ENCODE measurements at places on chromosomes 11 and 22.
A peak's percentile ranks its signal among the peaks of the same experiment; 100 is the strongest.

DNA sequence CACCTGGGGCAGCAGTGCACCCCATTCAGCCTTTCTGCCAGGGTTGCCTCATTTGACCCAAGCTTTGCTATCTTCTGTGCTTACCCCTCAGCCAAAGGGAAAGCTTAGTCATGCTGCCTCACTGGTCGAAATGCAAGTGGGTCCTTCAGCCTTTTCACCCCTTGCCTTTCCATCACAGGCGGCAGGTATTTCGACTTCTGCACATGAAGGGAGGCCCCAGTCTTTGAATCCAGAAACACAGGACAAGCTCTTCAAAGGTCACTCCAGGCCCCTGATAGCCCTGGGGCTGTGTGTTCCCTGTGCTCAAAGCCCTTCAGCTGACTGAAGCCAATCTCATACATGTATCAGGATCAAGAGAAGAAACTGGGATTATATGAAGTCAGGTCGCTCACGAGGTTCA, 129.7 kb downstream of the SNX19 start:
- no peak for DNase-seq

- DNase-seq, result no peak
These were observed 24.5 kb downstream of the BRD1 start for GRCh38 chr22:49803134-49803533.

DNA sequence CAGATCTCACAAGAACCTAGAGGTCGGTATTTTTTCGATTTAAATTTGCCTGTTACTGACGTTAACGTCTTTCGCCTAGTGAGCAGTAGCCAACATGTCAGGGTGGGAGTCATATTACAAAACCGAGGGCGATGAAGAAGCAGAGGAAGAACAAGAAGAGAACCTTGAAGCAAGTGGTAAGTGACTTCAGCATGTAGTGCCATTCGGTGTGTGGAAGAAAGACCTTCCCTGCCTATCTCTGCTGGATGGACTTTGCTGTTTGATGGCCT, 750 bp downstream of the XRCC6 start:
- DNase-seq, result no peak

GRCh38 chr11:60377401-60378136, 763 bp upstream of the MS4A7 start:
- DNase-seq, result no peak

- DNase-seq, result no peak
These were observed 3.0 kb downstream of the PACSIN3 start for GRCh38 chr11:47183031-47183856.

DNA sequence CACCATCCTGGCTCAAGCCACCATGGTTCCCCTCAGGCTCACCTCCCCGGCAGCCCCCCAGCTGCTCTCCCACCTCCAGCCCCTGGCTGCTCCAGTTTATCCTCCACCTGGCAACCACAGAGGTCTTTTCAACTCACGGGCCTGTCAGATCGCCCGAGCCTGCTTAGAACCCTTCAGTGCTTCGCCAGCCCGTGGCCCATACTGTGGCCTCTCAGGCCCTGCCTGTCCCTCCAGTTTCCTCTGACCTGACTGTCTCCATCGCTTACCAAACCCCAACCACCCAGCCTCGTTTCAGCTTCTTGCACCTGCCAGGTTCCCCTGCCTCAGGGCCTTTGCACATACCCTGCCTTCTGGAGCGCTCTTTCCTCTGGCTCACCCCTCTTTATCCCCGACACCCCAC, 6.9 kb downstream of the KCNC1 start:
- no peak for DNase-seq

DNA sequence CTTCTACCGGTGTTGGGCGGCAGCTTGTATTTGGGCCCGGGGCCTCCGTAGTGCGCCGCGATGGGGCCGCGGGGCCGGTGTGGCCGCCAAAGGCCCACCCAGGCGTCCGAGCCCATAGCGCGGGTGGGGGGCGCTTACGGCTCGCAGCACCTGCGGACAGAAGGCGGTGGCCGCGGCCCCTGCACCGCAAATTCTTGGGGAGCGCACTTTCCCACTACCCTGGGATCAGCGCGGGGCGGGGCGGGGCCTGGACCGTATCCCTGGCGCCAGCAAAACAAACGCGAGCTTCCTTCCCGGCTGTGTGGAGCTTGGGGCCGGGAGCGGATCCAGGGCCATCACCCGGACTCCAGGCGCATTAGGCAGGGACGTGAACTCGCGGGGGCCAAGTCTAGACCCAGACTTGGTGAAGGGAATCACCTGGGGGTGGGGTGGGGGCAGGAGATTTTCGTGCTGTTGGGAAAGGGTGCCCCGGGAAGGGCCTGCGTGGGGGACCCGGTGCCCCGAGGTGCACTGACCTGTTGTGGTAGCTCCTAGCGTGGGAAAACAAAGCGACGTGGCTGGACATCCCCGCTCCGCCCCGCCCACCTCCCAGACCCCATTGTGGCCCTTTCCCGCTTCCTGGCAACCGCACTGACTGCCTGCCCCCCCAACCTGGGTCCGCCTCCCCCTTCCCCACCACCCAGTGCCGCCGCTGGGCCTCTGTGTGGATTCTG, 2.3 kb upstream of the TYMP start:
- no peak for DNase-seq

GRCh38 chr11:61918251-61918937, 1.0 kb upstream of the RAB3IL1 start:
- DNase-seq, result peak; percentile 19

DNA sequence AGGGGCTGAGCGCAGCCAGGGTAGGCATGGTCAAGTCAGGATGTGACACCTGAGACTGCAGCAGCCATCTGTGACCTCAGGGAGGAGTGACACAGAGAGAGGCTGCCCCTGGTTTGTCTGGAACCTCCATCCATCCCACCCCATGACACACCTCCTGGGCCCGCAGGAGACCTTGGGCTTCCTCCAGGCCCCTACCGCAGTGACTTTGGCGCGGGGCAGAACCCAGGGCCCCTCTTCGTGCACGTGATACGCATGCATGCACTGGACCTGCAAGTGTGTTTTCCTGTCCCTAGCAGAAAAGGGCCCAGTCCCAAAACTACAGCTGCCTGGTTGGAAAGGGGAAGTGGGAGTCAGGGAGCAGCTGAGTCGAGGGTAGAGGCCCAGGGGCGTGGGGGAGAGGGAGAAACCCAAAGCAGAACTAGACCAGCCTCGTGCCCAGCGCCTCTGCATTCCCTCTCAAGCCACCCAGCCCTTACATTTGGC, 7.9 kb upstream of the CYTH4 start:
- no peak for DNase-seq

- DNase-seq, result no peak
These were observed 27.7 kb upstream of the TEAD1 start for GRCh38 chr11:12646478-12646877.

DNA sequence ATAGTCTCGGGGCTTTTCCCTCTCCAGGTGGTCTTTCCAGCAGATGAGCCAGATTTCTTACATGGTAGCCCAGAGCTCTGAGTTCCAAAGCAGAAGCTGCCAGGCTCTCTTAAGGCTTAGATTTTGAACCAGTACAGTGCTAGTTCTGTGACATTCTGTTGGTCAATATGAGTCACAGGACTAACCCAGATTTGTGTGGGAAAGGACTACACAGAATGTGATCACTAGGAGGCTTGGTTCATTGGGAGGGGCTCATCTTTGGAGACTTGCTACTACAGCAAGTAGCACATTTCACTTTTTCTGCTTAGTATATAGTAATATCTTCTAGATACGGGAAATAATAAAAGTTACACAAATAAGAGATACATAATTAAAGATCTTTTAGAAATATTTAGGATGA, 24.1 kb downstream of the RNF214 start:
- no peak for DNase-seq

DNA sequence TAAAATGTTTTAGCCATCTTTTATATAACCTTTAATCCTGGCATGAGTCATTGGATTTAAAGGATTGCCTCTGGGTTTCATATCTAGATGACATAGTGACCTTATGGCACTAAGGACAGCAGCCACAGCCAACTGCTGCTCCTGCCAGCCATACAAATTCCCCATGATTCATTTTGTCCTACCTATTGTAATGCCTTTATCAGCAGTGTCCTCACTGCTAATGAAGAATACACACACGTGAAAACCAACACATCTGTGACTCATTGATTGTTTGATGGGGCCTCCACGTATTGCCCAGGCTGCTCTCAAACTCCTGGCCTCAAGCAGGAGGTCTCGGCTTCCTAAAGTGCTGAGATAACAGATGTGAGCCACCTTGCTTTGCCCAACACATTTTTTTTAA, 1.8 kb downstream of the LDHAL6A start:
- no peak for DNase-seq

DNA sequence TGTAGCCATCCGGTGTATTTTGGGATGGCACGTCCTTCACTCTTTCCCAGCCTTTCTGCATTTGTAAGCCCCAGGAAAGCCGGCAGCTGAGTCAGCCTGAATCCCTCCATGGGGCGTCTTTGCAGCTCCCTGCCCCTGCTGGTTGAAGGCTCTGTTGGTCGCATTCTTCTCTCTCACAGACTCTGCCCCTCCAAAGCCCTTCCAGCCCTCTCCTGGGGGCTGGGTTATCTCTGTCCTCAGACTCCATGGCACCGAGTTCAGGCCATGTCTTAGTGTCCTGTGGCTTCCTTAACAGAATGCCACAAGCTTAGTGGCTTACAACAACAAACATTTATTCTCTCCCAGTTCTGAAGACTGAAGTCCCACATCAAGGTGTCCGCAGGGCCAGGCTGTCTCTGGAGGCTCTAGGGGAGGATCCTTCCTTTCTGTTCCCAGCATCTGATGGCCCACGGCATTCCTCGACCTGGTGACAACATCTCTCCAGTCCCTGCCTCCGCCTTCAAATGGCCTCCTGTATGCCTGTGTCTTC, 62.2 kb downstream of the BCR start:
- no peak for DNase-seq

DNA sequence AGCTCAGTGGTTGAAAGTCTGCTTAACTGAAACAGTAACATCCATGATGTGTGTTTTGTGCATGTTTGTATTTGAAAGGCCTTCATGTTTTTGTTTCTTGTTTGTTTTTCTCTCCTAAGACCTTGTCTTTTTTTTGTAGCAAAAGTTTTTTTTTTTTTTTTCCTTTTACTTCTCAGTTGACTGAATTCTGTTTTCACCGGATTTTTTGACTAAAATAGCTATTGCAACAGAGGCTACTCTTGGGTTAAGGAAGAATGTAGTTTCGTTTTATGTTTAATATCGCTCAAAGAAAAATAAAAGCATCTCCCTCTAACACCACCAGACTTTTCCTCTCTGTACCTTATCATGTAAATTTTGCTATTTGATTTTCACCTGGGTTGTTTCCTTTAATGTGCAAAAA, 15.1 kb downstream of the APOL6 start:
- DNase-seq, result no peak

DNA sequence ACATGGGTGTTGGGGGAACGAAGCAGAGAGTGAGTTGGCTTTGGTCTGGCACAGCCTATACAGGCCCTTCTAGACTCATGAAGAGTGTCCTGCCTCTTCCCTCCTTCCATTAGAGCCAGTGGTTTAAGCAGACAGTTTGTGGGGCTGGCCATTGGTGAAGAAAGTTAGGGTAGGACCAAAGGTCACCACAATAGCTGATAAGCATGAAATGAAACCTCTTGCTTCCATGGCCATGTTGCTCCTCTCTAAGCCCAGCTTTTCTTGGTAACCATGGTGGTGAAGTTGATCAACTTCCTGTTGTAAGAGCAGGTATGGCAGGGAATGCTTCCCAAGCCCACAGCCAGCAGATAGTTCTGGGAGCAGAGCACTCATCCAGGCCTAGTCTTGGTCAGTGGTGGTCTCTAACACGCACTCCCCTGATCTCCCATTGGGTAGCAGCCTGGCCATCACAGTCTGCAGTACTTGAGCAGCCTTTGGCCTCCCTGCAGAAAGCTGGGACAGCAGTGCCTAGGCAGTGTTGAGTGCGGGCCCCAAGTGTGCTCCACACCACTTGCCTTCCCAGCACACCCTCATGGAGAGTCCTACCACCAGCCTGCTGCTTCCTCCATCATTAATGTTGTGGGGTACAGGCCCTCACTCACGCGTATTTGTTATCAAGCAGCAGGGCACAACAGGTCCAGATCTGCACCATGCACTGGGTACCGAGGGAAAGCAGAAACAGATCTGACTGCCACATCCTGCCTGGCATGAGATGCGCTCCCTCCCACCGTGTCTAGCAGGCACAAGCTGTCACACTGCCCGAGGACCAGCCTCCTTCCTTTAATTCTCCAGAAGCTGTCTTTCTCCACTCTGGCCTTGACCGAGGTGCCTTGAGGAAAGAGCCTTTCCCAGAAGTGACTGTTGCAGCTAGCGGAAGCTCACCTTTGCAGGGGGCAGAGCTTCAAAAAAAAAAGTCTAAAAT, 65.8 kb upstream of the SUSD2 start:
- DNase-seq, result no peak

- DNase-seq, result no peak
These were observed 82.4 kb upstream of the CD44 start for GRCh38 chr11:35056391-35057093.

DNA sequence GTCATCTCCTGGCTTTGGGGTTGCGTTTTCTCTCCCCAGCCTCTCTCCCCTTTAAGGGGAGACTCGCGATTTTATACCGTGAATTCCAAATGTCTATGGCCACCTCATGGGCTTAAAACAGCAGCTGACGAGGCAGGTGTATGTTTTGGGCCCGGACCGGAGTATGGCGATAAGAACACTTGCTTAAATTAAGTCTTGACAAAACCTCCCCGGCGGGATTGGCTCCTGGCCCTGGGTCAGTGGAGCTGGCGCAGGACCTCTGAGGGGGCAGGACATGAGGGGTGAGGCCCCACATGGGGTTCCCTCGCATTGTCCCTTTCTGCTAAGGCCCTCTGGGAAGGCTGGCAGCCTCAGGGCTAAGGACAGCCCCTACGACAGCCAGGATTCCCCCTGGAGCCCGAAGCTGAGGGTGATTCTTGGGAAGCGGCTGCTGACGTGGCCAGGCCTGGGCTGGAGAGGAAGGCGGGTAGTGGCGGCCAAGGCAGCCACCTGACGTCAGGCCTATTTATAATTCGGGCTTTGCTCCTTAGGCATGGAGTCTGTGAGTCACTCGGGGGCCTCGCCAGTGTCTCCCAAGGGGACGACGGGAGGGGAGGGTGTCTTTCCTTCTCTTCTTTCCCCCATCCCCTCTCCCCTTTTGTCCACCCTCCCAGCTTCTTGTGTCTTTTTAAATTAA, 12.7 kb downstream of the MYO18B start:
- no peak for DNase-seq

DNA sequence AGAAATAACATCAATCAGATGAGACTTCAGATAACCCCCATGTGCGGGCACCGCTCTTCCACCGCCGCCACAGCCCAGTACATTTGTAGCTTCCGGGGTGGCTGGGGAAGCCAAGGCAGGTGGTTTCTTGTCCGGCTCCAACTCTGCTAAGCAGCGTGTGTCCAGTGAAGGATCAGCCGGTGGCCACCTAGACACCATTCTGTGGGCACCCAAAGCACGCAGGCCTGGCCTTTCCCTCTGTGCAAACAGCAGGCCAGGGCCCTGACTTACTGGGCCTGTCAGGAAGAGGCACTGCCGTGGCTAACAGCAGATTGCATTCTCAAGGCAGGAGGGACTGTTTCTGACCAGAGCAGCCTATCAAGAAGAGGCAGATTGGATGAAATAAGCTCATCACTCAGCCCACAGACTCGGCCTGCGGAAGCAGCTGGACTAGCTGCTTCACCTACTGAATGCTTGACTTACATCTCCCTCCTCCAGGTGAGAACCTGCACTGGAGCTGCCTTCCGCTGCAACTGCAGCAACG, 74.8 kb downstream of the ETS1 start:
- DNase-seq, result no peak
